ENCODE measurements at places on chromosomes 3 and 15.

GRCh38 chr3:30778933-30779332 lies 115.5 kb downstream of the GADL1 start:
- DNase-seq, result no peak

DNA sequence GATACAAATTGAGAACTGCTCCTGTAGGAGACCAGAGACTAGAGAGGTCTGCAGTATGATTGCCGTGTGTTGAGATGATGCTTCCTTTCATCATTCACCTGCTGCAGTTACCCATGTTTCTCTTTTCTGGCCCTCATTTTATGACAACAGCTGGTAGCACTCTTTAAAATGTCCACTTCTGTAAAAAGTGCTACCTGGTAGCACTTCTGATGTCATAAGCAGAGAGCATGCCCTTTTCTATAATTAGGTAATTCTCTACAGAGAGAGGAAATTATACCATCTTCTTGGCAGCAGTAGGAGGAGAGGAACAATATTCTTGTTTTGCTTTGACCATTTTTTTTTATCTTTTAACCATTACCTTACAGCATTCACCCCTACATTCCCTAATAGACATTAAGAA lies 123.8 kb downstream of the PPM1L start:
- DNase-seq, result no peak

- no peak for DNase-seq
Observed at GRCh38 chr15:40235201-40235885, 3.5 kb upstream of the PAK6 start.

DNA sequence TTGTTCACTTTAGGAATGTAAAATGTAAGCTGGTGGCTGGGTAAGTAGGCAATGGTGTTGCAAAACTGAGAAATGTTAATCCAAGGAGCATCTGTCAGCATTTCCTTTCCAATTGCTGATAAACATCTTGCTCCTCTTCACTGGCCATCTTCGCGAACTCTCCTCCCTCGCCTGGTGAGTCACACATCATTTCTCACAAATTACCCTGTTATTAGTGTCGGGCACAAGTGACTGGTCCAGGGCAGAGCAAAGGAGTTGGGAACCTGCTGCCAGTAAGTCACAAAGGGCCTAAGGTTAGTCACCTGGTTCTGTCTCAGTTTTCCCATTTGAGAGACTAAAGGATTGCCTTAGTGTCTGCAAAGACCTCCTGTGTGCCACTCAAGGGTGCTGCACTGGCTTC lies 13.0 kb downstream of the CERS3 start:
- no peak for DNase-seq

DNA sequence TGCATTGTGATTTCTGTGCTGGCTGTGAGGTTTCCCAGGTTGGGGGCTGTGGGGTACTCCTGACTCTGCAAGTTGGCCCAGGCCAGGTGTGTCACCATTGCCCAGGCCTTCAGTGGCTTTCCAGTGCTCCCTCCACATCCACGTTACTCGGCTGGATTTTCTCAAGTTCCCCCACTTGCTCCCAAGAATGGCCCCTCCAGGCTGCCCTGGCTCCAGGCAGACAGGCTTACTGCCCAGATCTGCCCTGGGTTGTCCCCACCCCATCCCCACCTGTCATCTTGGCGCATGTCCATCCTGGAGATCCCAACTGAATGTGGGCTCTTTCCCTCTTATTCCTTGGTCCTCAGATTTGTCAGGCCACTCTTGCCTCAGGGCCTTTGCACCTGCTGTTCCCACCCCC lies 3.6 kb downstream of the APBA2 start:
- DNase-seq, result no peak

DNA sequence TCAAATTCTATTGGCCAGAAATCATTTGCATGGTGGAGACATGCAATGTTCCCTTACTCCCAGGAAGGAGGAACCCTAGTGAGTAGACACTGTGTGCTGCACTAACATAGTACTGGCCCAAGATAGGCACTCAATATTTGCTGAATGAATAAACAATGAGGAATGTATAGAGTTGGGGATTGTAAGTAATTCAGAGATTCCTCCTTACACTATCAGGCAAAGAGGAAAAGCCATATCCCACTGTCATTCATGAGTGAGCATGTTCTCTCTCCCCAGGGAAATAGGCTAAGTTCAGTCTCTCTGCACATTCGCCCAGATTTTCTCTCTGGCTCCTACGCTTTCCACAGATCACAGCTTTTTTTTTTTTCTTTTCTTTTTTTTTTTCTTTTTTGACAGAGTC lies 154.9 kb upstream of the WNT5A start:
- no peak for DNase-seq

- no peak for DNase-seq
Observed at GRCh38 chr15:93658026-93658816, 569.2 kb upstream of the RGMA start.

GRCh38 chr3:38576526-38577370 lies 72.7 kb downstream of the SCN5A start:
- DNase-seq, result no peak

DNA sequence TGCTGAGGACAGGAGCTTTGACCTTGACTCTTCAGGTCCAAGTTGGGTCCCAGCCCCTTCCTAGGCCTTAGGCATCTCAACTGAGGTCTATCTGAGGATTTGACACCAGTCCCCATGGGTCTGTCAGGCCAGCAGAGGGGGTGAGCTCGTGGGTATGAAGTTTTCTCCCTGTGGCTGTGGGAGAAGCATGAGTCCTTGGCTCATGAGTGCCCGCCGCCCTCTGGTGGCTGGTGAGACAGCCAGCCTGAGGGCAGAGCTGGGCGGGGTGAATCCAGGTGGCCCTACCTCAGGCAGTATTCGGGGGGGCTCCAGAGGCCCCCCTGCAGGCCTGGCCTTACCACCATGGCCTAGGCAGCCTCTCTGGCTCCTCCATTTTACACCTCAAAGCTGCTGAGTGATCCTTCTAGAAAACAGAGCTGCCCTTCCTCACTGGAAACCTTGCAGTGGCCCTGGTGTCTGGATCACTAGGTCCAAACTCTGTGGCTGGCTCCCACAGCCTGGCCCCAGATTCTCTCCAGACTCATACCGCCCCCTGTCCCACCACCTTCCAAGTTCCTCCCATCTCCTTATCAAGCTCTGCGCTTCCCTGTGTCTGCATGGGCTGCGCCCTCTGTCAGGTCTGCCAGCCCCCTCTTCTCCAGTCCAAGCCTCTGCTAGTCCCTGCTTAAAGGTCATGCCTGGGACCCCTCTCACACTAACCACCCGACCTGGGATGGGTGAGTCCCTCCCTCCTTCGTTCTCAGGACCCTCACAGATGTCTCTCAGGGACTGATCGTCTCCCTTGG lies 16.1 kb downstream of the SH2D7 start:
- peak; percentile 42 for DNase-seq

DNA sequence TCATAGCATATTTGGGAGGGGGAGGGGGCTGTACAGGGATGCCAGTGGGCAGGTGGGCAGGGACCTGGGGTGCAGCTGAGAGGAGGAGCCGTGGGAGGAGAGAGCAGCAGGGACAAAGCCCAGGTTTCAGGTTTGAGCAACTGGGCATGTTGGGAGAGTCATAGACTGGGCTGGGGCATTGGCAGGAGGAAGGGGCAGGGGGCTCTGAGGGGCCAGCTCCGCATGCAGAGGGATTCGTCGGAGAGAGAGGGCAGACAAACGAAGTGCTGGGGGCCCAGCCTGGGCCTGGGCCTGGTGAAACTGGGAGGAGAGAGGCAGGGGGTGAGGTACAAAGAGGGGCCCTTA lies 25.2 kb downstream of the RASGRF1 start:
- DNase-seq, result no peak

DNA sequence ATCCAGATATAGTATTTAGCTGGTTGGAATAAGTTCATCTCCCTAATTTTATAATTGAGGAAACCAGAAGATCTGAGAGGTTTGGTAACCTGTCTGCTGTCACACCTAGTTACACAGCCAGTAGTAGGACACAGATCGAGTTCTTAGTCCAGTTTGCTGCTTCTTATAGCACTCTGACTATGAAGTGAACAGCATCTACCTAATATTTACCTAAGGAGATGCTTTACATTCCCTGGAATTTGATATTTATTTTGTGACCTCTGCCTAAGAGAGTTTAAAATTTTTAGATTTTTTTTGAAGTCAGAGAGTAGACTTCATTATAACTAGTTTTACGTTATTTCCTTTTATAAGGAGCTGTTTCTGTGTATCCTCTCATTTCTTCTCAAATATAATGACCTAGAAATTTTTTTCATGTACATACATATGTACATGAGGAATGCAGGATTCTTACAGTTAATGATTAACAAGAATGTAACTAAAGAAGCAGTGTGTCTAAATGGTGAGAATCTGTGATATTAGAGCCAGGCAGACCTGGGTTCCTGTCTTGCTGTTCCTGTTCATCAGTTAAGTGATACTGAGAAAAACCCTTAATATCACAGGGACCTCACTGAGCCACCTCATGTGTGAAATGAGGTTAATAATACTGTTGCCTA lies 4.3 kb downstream of the ARHGEF26 start:
- DNase-seq, result no peak

DNA sequence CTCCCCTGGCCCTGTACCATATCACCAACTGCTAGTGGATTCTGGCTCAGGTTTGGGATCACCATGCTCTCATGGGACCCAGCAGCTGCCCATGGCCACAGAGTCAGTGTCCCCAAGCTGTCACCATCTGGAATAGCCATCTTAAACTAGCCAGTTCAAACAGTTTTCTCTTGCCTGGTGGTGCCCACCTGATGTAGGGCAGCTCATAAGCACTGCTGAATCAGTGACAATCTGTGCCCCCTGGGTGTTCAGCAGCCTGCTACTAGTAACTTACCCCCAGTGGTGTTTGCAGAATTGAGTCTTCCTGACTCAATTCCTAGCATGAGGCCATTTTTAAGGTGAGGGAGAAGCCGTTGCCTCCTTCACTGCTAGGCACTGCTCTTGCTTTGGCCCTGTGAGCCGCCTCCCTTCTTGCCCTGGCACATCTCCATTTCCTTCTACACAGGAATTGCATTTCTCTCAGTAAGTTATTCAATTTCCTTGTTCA lies 7.9 kb downstream of the RPSA start:
- no peak for DNase-seq

GRCh38 chr3:48514431-48515227 lies 10.7 kb upstream of the SHISA5 start:
- DNase-seq, result no peak

- no peak for DNase-seq
Observed at GRCh38 chr15:45666119-45666875, 31.5 kb downstream of the SQOR start.

- peak; percentile 91 for DNase-seq
Observed at GRCh38 chr3:98977520-98977919, 76.0 kb upstream of the DCBLD2 start.
